Activated CD8-positive, alpha-beta memory T cell treated with anti-CD3 and anti-CD28 coated beads, Interleukin-2, amount 50 U/mL, for 48 hours (primary cell): ENCODE measurements at places on chromosomes 2 and 18.

DNA sequence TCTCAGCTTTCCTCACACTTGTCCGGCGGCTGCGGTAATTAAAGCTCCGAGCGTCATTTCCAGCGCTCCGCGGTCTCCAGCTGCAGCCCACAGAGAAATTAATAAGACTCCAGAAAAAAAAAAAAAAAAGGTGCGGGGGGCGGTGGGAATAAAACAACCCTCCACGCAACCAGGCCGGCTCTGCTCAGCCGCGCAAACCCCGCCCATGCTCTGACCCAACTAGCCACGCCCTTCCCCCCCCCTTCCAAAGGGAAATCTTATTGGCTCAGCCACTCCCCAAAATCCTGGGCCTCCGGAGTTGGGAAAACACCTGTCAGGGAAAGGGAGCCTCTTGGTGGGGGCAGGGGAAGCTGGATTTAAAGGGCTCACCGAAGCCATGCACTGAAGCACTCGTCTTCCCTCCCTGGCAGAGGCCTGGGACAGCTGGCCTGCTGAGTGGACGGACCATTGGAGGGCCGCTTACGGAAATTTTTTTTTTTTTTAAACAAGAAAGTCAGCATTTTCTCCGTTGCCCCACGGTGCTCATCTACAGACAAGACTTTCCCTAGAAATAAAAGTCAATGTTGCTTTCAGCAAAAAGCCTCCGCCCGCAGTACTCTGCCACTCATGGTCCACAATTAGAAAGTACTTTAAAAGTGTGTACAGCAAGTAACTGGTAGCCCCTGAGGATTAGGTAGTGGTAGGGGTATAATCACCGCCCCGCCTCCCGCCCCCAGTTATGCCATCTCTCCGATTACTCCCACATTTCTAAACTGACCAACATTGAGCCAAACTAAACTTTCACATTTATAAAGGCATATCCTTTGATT lies 674 bp upstream of the ERBB4 start:
- no peak for DNase-seq

- DNase-seq = no peak
These were observed 178.5 kb downstream of the NRXN1 start for GRCh38 chr2:50853441-50853840.

DNA sequence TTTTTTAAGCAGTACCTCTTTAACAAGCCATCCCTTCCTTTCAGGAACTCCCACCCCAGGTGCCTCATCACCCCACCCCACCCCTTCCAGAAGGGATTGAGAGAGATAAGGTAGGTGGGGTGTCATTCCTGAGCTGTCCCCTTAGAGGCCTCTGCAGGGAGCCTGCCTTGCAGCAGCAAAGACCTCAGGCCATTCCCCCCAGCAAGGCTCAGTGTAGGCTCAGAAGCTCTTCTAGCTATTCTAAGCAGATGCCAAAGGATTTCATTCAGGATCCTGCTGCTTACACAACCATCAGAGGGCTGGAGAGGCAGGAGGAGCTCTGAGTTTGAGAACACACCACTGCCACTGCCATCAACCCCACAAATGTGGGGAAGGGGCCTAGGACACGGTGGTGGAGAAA lies 5.8 kb upstream of the FIGLA start:
- DNase-seq = no peak

DNA sequence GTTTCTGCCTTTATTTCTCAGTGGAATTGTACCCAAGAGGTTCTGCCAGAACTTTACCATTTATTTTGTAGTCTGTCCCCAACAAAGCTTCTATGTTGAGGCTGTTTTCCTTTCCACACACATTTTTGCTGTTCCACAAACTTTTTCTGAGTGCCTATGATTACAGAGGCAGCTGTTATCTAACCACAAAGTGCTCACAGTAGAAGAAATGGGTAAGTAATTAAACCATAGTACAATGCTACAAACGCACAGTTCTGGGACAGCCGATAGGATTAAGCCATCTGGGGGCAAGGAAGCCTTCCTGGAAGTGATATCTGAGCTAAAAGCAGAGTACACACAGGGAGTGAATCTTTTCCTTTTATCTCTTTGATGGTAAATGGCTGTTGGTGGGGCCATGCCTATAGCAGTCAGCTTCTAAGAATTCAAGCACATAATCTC lies 3.9 kb upstream of the MGAT4A start:
- no peak for DNase-seq

GRCh38 chr2:144201868-144202468 lies 318.0 kb downstream of the ZEB2 start:
- no peak for DNase-seq

DNA sequence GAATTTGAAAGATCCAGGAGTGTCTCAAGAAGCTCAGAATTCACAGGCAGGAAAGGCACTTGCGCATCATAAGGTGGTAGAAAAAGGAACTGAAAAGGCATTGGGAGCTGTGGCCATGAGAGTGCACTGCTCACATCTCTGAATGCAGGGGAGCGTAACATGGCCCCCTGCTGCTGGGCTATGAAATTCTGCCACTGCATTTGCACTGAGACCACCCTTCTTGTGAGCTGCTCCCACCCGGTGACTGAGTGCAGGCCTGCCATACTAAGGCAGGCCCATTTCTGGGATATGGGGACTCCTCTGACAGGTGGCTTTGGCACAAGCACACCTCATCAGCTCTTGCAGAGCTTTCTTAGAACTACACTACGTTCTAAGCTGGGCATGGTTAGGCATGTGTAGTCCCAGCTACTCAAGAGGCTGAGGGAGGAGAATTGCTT lies 25.3 kb upstream of the STARD7 start:
- DNase-seq = no peak

DNA sequence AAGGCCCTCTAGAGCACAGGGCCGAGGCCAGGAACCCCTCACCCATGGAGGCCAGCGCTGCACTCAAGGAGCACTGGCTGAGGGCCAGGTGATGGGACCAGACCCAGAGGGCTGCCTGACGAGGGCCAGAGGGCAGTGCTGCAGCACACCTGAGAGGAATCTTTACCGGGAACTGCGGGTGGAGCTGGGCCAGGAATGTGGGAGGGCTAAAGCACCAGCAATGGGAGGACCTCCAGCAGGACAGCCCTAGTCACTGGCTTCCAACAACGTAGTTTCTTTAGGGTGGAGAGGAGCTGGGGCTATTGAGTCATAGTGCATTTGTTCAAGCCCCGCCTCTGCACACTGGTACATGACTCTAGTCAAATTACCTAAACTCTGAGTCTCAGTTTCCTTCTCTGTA lies 143.4 kb downstream of the TMEM17 start:
- DNase-seq = no peak

GRCh38 chr2:9310377-9310776 lies 103.8 kb downstream of the ASAP2 start:
- DNase-seq = no peak
